ENCODE measurements at places on chromosomes 13 and 19. TPM values are rescaled to one million over a fixed set of nuclear protein-coding genes. Genes with fewer than 3 reads are reported as not detected.

CEACAM16 gene
- total RNA-seq, result not detected

DNA sequence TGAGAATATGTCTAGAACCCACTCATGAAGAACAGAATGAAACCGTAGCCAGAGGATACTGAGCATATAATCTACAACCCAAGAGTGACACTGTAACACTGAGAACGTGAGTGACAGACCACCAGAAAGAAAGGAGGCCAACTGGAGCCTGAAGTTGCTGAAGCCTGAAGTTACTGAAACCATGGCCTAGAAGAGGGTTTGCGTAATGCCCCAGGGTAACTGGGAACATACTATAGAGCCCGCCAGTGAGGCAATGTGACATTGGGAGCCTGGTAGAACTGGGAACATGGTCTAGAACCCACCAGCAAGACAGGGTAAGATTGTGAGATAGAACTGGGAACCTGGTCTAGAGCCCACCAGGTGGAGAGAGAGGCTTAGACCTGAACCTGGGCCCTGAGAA is 15.5 kb upstream of the TNFSF14 start:
- H3K4me1 ChIP-seq, result peaks cover 29% of the 10 kb centered on the region
- peaks cover 6% of the 10 kb centered on the region for H3K27me3 ChIP-seq
- H3K4me3 ChIP-seq, result no peak overlapping the region
- H3K27ac ChIP-seq, result no peak overlapping the region

- no peak for DNase-seq
- no peak overlapping the region for H3K4me3 ChIP-seq
- H3K36me3 ChIP-seq, result no peaks in the 10 kb centered on the region
- no peaks in the 10 kb centered on the region for H3K4me1 ChIP-seq
- no peaks in the 10 kb centered on the region for H3K27me3 ChIP-seq
Observed at GRCh38 chr13:93260591-93260990, 34.0 kb downstream of the GPC6 start.

GRCh38 chr19:3555653-3556422 is 1.5 kb downstream of the MFSD12 start:
- peaks cover 2% of the 10 kb centered on the region for H3K36me3 ChIP-seq
- peak overlapping the region; percentile 93 for H3K27ac ChIP-seq
- H3K4me1 ChIP-seq, result peaks cover 55% of the 10 kb centered on the region
- DNase-seq, result no peak

GRCh38 chr13:114046431-114046975 is 72.6 kb upstream of the C13orf46 start:
- no peak for DNase-seq
- peak overlapping the region; percentile 70 for H3K27ac ChIP-seq
- no peaks in the 10 kb centered on the region for H3K27me3 ChIP-seq
- no peak overlapping the region for H3K4me3 ChIP-seq

GRCh38 chr19:41350735-41351338 is 2.9 kb downstream of the TGFB1 start:
- H3K4me1 ChIP-seq, result peaks cover 66% of the 10 kb centered on the region
- H3K4me3 ChIP-seq, result peak overlapping the region; percentile 97
- no peak for DNase-seq
- H3K27me3 ChIP-seq, result no peaks in the 10 kb centered on the region
- peaks cover 32% of the 10 kb centered on the region for H3K36me3 ChIP-seq
- peak overlapping the region; percentile 36 for H3K27ac ChIP-seq

GRCh38 chr13:41162151-41162550 is 29.5 kb upstream of the KBTBD6 start:
- no peak overlapping the region for H3K27ac ChIP-seq
- peaks cover 3% of the 10 kb centered on the region for H3K36me3 ChIP-seq
- no peaks in the 10 kb centered on the region for H3K27me3 ChIP-seq
- DNase-seq, result no peak
- H3K4me1 ChIP-seq, result peaks cover 7% of the 10 kb centered on the region

- peaks cover 8% of the 10 kb centered on the region for H3K36me3 ChIP-seq
- peak; percentile 92 for DNase-seq
- H3K27ac ChIP-seq, result peak overlapping the region; percentile 75
- H3K4me1 ChIP-seq, result peaks cover 45% of the 10 kb centered on the region
- no peaks in the 10 kb centered on the region for H3K27me3 ChIP-seq
- peak overlapping the region; percentile 94 for H3K4me3 ChIP-seq
Observed at GRCh38 chr19:12722566-12723380, 959 bp downstream of the TNPO2 start.

- no peaks in the 10 kb centered on the region for H3K4me1 ChIP-seq
- no peak overlapping the region for H3K27ac ChIP-seq
- H3K4me3 ChIP-seq, result no peak overlapping the region
- no peak for DNase-seq
- no peaks in the 10 kb centered on the region for H3K36me3 ChIP-seq
Observed at GRCh38 chr13:44155422-44156293, 218.0 kb upstream of the SERP2 start.

DNA sequence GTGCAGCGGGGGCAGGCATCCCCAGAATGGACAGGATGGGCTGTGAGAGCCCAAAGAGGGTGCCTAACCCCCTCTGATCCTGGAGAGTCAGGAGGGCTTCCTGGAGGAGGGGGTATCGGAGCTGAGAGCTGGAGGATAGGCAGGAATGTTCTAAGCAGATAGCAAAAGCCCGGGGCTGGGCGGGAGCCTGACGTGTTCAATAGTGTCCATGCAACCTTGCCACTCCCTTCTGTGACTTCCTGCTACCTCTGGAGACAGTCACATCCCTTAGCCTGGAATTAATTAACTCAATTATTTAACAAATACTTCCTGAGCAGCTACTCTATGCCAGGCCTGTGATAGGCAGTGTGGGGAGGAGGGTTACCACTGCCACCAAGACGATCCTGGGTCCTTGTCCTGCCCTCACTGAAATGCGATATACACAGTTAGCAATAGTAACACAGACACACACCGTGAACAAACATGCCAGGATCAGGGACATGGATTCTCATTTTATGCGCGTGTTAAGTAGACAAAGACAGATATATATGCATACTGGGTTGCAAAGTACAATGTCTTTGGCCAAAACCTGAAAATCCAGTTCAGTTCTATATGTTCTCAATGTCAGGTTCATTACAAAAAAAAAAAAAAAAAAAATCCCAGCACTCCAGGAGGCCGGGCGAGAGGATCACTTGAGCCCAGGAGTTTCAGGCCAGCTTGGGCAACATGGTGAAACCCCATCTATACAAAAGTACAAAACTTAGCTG is 10.7 kb downstream of the AP2S1 start:
- H3K27me3 ChIP-seq, result no peaks in the 10 kb centered on the region
- peaks cover 7% of the 10 kb centered on the region for H3K36me3 ChIP-seq
- no peaks in the 10 kb centered on the region for H3K4me1 ChIP-seq
- H3K4me3 ChIP-seq, result no peak overlapping the region
